ENCODE measurements at places on chromosomes 5 and 9. TPM values are rescaled to one million over a fixed set of nuclear protein-coding genes. Genes with fewer than 3 reads are reported as not detected.

Gene SMC5
- total RNA-seq = 68.4 TPM

Gene NCS1
- total RNA-seq = 85.0 TPM

Gene FBP2
- not detected for total RNA-seq

Gene TLX3
- total RNA-seq = 5.2 TPM

Gene ANKRD31
- 0.82 TPM for total RNA-seq

Gene IFNB1
- not detected for total RNA-seq

Gene FCN2
- not detected for total RNA-seq

Gene DMRT3
- not detected for total RNA-seq

Gene TMOD1
- total RNA-seq = 5.4 TPM

Gene ADGRD2
- total RNA-seq = 1.5 TPM

Gene SPINK6
- not detected for total RNA-seq

Gene MZB1
- total RNA-seq = 0.18 TPM

Gene CEMIP2
- 43.7 TPM for total RNA-seq

Gene FAM81B
- total RNA-seq = 0.73 TPM

Gene PCDHGB6
- 21.7 TPM for total RNA-seq

Gene EIF4EBP3
- total RNA-seq = not detected

Gene ARL14EPL
- not detected for total RNA-seq

Gene WWC1
- total RNA-seq = 20.1 TPM

Gene TRIM36
- total RNA-seq = 68.9 TPM

Gene DIAPH1
- total RNA-seq = 20.7 TPM

Gene LNPEP
- total RNA-seq = 47.7 TPM

Gene ENTPD2
- 0.45 TPM for total RNA-seq

Gene IRX2
- 17.6 TPM for total RNA-seq

Measured in cerebellum (tissue), 4 donors.